ENCODE measurements at places on chromosomes 2 and 18. TPM values are rescaled to one million over a fixed set of nuclear protein-coding genes. Genes with fewer than 3 reads are reported as not detected.

GRCh38 chr2:49278141-49278540 lies 123.8 kb upstream of the FSHR start:
- no peak for DNase-seq

DNA sequence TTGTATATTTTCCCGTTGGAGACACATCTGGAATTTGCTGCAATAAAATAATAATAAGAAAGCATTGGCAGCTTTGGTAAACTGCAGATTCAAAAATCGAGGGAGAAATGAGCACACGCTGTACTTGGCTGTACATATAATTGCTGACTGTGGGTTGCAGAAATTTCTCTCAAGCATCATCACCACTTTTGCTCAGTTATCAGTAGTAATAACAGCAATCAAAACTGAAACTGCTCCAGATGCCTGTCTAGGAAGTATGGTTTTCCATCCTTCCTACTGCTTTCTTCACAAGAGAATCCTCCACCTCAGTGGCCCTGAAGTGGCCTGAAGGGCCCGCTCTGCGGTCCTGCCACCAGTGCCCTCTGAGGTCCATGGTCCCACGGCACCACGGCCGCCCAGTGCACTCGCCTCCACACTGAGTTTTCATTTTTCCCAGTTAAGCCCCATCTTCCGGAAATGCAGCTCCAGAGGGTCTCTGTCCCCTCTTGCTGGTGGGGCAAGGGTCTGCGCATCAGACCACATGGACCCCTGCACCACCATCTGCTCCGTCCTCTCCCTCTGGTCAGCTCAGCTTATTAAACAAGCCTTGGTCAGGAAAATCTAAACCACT lies 3.9 kb downstream of the DUSP28 start:
- no peak for DNase-seq

GRCh38 chr2:109507217-109507616 lies 106.5 kb downstream of the SEPTIN10 start:
- no peak for DNase-seq

- no peak for DNase-seq
Measured at GRCh38 chr2:24123922-24124580, 782 bp downstream of the FAM228B start.

DNA sequence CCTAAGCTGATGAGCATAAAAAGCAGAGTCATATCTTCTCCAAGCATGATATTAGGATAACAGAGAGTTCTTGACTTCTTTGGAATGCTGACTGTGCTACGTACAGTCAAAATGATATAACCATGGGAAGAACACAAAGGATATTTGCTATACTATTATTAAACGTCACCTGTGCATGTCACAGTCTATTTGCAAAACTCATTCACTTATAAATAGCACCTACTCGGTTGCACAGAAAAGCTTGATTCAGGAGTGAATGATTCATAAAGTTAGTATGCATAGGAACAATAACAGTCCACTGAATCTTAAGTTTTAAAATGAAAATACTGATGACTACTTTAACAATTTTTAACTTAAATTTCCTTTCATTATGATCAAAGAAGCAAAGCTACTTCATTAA lies 83.3 kb downstream of the SP3 start:
- no peak for DNase-seq

DNA sequence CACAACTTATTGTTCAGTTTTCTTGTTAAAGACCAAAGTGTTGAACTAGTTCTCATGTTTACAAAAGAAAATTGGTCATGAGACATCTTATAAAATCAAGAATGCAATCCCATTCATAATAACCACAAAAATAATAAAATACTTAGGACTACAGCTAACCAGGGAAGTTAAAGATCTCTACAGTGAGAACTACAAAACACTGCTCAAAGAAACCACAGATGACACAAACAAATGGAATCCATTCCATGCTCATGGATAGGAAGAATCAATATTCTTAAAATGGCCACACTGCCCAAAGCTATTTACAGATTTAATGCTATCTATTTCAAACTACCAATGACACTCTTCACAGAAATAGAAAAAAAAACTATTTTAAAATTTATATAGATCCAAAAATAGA lies 1354.8 kb upstream of the CDH2 start:
- no peak for DNase-seq

GRCh38 chr2:204795156-204795555 lies 249.9 kb downstream of the PARD3B start:
- no peak for DNase-seq

DNA sequence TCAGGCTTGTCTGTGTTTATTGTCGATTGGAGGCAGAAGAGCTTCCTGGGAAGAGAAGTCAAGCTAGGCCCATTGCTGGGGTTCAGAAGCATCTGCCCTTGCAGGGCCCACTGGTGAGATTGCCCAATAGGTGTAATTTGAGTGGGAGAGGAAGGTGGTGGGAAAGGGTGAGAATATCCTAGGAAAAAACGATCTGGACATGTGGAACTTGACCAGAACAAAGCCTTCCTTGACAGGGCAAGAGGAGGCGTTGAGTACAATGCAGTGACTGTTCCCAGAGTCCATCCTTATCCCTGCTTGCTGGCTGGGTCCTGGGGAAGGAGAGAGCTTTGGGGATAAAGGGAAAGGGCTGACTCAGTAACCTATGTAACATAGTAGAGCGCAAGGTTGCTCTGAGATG lies 27.1 kb downstream of the NABP1 start:
- no peak for DNase-seq

DNA sequence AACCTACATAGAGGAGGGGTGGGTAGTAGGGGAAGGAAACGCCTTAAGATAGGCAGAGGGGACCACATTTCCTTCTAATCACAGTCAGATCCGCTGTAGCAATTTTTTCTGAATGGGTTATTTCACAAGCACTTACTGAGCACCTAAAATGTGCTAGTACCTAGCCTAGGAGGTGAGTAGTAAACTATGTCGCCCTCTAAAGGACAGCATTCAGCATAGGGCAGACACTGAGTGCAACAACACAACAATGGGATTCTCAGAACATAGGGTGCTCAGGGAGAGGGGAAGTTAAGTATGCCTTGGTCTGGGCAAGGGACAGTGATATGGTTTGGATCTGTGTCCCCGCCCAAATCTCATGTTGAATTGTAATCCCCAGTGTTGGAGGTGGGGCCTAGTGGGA lies 166.1 kb upstream of the RAB6C start:
- DNase-seq: no peak

DNA sequence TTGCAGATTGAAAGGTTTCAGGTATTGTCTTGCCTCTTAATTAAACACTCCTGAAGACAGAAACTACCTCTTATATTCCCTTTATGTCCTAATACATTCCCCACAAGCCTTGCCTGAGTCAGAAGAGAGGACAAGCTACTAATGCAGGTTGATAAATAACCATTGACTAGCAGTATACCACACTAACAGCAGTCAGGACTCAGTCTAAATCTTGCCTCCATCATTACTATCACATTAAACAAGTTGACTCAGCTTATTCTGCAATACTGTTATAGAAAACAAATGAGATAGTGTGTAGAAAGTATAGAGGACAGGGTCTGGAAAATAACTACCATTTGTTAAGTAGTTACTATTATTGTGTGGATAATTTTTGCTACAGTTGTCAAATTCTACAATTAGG lies 63.8 kb downstream of the TTC21B start:
- DNase-seq: no peak

DNA sequence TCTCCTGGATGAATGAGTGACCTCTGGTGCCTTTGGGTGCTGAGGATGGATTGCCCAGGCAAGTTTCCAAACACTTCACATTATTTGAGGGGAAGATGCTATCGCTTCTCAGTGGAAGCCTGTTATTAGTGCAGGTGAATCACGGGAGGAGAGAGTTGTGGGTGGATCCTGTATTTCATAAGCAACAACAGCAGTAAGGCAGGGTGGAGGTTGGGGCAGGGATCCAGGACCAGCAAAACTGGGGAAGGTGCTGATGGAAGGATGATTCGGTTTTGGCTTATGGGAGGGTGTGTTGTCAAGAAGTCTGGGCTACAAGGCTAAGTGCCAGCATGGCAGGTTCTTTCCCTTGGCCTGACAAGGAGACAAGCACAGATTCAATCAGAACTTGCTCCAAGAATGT lies 37.7 kb upstream of the SETBP1 start:
- no peak for DNase-seq

DNA sequence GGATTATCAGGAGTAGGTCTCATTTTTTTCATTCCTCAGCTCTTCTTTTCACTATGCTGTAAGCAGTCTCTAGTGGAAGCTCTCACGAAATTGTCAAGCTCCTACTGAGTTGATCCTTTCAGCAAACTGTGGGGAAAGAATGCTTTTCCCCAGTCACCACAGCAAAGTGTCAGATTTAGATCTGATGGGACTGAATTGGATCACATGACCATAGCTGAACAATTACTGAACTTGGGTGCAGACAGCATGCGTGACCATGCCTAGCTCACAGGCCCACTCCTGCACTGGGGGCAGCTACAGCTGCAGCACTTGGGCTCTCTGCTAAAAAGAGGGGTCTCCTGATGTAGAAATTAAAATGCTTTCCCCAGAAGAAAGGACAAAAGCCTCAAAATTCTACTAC lies 3.1 kb downstream of the ARHGAP15 start:
- no peak for DNase-seq

DNA sequence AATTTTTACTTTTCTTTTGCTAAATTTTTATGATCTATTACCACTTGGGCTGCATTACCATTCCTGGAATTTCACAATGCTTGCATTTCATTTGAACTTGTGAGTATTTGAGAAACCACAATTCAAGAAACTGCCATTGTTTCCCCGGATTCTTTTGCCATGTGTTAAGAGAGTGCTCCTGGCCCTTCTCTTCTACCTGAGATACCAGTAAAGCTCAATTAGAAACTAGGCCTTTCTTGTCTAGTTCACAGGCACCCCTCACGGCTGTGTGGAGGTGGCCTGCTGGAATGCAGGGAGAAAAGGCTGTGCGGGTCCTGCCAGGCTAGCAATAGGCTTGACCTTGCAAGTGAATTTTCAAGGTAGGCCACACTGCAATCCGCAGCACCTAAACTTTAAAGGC lies 40.8 kb downstream of the ZEB2 start:
- DNase-seq: no peak

DNA sequence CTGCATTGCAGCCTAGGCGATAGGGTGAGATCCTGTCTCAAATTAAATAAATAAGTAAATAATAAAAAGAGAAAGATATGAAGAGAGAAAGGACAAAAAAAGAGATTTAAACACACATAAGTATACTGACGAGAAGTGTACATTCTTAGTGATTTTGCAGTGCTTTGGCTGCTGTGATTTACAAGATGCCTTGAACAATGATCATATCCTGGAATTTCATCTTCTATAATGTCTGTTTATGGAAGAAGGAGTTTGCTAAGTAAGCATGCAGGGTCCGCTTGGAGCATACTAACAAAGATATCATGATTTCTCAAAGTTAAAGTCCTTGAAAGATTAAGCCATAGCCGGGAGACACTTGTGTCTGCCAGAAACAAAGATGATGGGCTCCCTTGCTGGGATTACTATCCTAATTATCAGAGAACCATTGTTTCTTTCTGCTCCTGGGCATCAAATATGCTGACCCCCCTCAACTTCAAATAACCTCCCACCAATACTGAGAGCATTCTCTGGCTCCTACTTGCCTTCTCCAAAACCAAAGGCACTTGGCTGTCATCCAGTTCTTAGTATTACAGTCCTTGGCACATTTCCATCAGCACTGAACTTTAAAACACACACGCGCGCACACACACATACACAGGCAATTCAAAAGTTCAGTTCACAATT lies 47.5 kb upstream of the STAM2 start:
- peak; percentile 41 for DNase-seq

DNA sequence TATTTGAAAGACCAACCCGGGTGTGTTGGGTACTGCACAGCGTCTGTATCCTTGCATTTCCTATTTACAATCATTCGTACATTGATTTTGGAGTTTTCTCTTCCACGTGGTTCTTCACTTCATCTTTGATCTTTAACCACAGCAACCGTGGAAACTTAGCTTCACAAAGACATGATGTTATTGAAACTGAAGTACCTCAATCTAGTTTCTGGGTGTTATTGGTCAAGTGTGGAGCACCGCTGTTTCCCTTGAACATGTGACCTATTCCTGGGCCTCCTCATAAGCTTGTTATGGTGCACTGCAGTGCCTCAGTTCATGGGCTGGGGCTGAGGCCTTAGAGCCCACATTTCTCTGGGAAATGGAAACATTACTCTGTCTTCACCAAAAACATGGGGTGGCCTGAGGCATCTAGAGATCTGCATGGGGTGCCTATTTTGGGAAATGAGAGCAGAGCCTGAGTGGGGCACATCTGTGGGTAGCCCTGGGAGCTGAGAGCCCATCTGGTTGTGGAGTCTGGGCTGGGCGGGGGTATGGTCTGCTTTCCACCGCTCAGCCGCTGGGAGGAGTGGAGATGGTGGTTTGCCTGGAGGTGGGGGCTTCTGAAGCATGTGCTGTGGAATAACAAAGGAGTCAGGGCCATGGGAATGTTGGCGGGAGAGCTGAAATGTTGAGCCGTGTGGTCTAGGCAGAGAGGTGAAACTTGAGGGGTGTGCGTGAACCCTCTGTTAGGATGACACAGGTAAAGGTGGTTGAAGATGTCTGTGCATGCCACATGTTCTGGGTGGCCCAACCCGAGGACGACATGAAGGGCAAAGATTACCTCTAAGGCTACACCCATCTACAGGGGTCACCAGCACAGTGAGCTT lies 37.4 kb downstream of the ZNF236 start:
- DNase-seq: no peak

GRCh38 chr2:179251870-179252269 lies 12.8 kb downstream of the SESTD1 start:
- DNase-seq: no peak

GRCh38 chr2:9308186-9308955 lies 101.8 kb downstream of the ASAP2 start:
- no peak for DNase-seq

GRCh38 chr18:25434745-25435144 lies 82.8 kb upstream of the ZNF521 start:
- no peak for DNase-seq

GRCh38 chr2:21047141-21048009 lies 3.5 kb upstream of the APOB start:
- DNase-seq: no peak

GRCh38 chr18:13451661-13452387 lies 233.3 kb downstream of the LDLRAD4 start:
- DNase-seq: no peak

GRCh38 chr2:158034198-158034866 lies 67.3 kb upstream of the UPP2 start:
- no peak for DNase-seq

- DNase-seq: no peak
Measured at GRCh38 chr2:236986524-236987330, 99.0 kb upstream of the COPS8 start.

Gene UGT1A10
- total RNA-seq: not detected

Gene PCARE
- total RNA-seq: 0.74 TPM

Gene FOXD4L1
- 0.11 TPM for total RNA-seq

Gene UGT1A8
- total RNA-seq: not detected

Gene KCTD1
- total RNA-seq: 6.4 TPM

Gene LHCGR
- total RNA-seq: 0.16 TPM

Gene MYO5B
- total RNA-seq: 0.44 TPM

Gene AQP4
- 1.9 TPM for total RNA-seq

Gene COL4A4
- total RNA-seq: 8.9 TPM

Gene POTEC
- total RNA-seq: not detected

Gene SOS1
- 20.6 TPM for total RNA-seq

Measured in left ventricle myocardium inferior (tissue), 1 donor.